Left cardiac atrium (tissue), 4 donors: ENCODE measurements at places on chromosomes 5 and 9. TPM values are rescaled to one million over a fixed set of nuclear protein-coding genes. Genes with fewer than 3 reads are reported as not detected.

The SLC6A19 gene
- total RNA-seq: not detected

The ADAMTS19 gene
- 2.4 TPM for total RNA-seq

The SGCD gene
- total RNA-seq: 58.5 TPM

The TRMT10B gene
- total RNA-seq: 5.7 TPM

The TLN1 gene
- total RNA-seq: 324 TPM

The TXNDC8 gene
- not detected for total RNA-seq

- DNase-seq: no peak
Observed at GRCh38 chr9:8924562-8924961, 1125.0 kb upstream of the DMAC1 start.

GRCh38 chr9:37251452-37251851 lies 131.1 kb downstream of the ZCCHC7 start:
- no peak for DNase-seq

DNA sequence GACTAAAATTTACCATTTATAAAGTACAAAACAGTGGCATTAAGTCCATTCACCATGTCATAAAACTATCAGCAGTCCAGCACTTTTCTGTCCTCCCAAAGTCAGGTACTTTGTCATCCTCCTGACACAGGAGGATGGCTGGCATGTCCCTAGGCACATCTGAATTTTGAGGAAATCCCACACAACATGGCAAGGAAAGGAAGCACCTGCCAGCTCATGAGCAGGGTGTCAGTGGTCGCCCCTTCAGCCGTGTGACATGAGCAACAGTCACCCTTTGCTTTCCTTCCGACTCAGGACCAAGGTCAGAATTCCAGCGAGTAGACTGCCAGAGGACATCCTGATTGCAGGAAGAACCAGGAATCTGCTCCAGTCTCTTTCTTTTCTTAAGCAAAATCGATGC lies 77.1 kb downstream of the PPARGC1B start:
- DNase-seq: no peak

- peak; percentile 91 for DNase-seq
Observed at GRCh38 chr9:134403682-134404301, 77.5 kb downstream of the RXRA start.

GRCh38 chr5:150347451-150347850 lies 10.0 kb upstream of the TCOF1 start:
- DNase-seq: no peak

- peak; percentile 95 for DNase-seq
Observed at GRCh38 chr9:35905912-35906679, at the start of gene HRCT1. HRCT1 (plus strand) TSS chr9:35906202; CDS start chr9:35906288, 86 bp downstream.

DNA sequence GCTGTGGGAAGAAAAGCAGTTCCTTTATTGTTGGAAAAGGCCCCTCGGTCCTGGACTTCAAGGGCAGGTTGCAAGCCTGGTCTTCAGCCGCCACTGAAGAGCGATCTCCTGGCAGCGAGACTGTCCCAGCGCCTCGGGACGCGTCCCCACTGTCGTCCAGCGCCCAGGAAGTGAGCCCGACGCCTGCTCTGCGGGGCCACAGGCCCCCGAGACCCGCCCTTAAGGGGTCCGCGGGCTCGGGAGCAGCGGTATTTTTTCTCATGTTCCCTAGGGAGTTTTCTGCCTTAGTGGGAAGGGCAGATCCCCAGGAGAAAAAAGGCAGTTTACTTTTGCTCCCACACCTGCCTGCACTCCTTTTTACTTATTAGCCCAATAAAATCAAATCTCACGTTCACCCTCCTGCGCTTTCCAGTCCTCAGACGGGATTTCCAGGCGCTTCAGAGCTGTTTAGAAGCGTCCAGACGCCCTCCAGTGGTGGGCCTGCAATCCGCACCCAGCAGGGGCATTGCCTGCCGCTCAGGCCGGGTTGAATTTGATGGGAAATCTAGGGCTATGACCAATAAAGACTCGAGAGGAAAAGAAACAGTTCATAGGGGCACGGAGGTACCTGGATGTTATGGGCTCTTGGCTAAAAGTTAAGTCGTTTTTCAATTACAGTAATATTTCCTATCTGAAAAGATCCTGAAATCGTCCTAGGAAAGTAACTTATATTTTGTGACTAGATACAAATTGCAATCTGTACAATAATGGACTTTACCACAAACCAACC lies 2.8 kb upstream of the EFNA5 start:
- peak; percentile 87 for DNase-seq

DNA sequence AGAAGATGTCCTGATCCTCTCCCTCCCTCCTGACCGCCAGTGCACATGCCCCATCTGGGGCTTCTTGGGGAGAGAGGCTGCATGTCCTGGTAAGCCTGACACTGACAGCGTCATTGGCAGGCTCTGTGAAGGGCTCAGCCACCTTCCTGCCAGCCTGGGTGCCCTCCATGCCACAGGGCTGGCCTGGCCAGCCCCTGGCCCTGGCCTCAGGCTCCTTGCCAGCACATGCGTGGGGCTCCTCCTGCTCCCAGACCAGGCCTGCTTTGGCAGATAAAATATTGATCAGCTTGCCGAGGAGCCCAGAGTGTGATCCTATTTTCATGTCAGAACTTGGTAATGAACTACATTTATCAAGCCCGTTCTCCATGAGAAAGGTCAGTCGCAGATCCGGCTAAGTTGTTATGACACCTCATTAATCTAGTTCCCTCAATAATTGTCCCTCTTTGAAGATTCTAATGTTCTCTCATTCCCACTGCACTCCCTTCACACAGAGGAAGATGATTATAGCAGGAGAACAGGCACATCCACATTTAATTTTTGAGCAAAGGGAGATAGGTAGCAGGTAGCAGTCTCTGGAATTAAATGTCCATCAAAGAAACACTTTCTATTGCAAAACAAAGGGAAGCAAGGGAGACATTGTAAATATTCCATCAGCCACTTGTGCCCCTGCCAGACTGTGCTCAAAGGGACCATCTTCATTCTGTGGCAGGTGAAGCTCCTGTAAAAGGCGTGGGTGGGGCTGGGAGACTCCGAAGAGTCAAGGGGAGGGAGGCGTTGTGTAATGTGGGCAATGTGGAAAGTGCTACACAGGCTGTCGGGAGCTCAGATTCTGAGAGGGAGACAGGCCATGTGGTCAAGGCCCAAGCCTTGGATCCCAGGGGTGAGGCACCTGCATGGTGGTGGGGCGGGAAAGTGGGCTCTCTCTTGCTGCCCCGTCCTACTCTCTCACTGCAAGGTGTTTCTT lies 272.0 kb downstream of the HSPA4 start:
- no peak for DNase-seq

GRCh38 chr5:134465816-134466240 lies 54.1 kb upstream of the CDKN2AIPNL start:
- peak; percentile 94 for DNase-seq

- DNase-seq: no peak
Observed at GRCh38 chr5:18686253-18686652, 1052.0 kb downstream of the TAF11L14 start.

GRCh38 chr5:73426034-73426433 lies 22.5 kb downstream of the FOXD1 start:
- DNase-seq: no peak

DNA sequence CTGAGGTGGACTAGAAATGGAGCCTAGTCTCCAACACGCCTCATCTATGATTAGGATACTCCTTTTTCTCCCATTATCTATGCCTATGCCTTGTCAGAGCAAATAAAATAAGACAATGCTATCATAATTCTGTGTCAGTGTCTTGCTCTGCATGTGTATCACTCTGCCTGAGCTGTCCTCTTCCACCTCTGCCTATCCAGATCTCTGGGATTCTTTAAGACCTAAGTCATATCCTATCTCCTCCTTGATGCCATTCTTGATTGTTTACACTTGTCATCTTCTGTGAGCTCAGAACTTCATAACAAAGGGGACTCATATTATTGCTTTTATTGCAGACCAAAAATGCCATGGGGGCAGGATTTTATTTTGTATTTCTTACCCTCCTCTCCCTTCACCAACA lies 351.2 kb upstream of the C9orf72 start:
- no peak for DNase-seq

DNA sequence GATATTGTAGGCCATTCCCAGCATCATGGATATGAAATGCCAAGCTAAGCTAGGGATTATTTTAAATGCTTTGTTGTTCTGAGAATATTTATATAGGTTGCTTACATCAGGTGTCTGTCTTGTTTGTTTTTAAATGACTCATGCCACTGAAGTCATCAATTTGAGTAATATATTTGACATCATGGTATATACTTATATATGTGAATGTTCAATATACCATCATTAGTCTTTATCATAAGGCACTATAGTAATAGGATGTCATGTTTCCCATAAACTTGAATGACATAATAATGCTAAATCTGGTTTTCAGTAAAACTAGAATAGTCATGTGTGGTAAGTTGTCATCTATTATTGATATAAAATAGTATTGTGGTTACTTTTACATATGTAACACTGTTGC lies 13.1 kb downstream of the C9orf85 start:
- no peak for DNase-seq

- DNase-seq: no peak
Observed at GRCh38 chr5:54495027-54495426, 22.5 kb upstream of the SNX18 start.

DNA sequence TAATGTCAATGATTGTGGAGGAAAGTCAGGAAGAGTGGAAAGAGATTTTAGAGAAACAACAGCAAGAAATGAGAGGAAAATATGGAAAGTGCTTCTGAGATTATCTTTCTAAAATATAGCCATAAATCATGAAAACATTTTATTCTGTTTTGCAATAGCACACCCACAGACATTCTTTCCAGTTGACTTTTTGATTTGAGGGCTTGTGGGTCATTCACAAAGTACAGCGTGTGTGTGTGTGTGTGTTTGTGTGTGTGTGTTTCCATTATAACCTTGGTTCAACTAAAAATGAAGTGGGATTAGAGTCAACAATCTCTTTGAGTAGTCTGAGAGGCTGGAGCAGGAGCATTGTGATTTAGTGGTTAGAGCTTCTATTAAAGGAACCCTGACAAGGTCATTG lies 116.6 kb upstream of the GAS1 start:
- no peak for DNase-seq

DNA sequence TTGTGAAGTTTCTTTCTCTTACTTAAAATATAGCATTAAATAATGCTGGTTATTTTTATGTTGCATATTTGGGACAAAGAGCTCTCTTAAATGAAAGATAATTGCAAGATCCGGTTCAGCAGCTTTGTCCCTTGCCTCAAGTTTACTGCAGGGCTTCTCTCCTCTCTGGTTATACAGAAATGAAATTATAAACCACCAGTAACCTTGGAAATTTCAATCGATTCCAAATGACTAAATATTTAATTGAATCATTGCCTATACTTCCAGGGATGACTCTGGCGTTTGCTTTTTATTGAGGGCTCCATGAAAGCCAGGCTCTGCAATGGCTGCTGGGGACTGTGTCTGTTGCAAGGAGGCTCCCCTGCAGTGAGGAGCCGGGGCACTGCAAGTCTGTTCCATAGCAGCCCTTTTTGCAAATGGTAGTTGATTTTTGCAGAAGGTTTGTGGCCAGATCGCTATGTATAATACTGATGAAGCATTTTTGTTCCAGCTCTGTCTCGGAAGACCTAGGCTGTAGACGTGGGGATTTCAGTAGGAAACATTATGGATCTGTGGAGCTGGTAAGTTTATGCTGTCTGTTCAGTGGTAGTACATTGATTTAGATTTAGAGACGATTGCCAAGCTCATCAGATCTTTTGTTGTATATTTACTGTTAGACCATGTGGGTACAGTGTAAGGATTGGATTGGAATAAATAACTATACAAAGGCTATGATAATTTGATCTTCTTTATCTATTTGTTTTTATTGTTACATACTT lies at the start of gene GARNL3:
GARNL3 (plus strand) TSS at position 313 of the 758 bp plus-strand sequence; CDS start at position 417, 104 bp downstream.
- DNase-seq: no peak

GRCh38 chr5:9898319-9898718 lies 268.2 kb upstream of the TAS2R1 start:
- DNase-seq: no peak

DNA sequence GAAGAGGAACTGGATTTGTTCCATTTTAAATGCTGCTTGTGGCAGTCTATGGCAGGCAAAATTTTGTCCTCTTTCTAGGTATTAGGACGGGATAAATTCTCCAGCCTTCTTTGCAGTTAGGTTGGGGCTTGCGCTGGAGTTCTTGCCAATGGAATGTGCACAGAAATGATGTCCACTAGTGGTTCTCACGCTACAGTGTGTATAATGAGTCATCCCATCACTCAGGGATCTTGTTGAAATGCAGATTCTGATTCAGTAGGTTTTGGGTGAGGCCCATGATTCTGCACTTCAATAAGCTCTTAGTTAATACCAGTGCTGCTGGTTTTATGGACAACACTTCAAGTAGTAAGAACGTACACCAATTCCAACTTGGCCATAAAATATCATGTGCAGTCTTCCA lies 317.6 kb upstream of the KLF4 start:
- DNase-seq: no peak

GRCh38 chr9:133955821-133956411 lies 36.2 kb downstream of the VAV2 start:
- peak; percentile 31 for DNase-seq

DNA sequence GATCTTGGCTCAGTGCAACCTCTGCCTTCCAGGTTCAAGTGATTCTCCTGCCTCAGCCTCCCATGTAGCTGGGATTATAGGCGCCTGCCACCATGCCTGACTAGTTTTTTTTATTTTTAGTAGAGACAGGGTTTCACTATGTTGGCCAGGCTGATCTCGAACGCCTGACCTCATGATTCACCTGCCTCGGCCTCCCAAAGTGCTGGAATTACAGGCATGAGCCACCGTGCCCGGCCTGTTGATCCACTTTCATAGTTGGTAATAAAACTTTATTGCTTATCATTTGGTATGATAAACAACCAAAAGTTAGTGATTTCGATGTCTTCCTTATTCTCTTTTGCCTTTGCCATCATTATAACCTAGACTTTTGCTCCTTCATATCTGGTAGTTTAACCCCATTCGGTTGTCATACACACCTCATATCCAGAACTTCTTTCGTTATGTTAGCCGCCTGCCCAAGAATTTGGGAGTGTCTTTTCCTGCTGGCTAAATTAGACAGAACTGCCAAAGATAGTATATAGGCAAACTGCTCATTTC lies 45.0 kb downstream of the UBE2R2 start:
- no peak for DNase-seq

DNA sequence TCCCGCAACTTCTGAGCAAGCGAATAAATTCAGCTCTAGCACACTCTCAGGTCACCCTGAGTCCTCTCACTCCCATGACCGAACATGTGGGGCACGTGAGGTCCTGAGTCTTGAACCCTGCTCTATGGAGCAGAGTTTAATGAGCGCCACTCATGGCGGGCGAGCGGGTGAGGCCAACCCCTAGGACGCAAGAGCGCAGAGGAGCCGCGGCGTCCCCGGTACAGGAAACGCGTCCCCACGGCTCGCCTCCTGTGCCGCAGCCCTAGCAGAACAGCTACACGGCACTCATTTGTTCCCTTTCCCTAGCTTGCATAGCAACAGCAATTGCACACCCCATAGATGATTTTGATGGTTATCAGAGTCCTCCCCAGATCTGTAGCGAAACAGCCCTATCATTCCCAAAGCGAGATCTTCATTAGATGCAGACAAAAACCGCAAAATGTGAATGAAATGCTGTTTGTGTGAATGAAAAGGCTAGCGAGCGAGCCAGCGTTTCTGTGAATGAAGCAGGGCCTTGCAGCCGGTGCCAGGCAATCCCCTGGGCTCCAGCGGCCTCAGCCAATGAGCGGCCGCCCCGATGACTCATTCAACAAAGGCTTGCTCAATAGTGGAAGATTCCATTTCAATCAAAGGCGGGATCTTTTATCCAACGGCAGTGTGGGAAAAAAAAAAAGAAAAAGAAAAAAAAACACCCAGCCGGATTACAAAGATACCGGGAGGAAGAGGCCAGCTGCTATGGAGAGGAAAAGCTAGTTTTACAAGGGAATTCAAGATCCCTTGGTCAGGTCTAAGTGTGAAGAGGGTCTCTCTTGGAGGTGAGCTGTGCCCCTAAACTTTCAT lies 1.5 kb upstream of the SHC3 start:
- peak; percentile 92 for DNase-seq

GRCh38 chr5:141492168-141492885 lies 3.4 kb downstream of the PCDHGC5 start:
- DNase-seq: no peak

GRCh38 chr5:124462751-124463150 lies 283.7 kb downstream of the ZNF608 start:
- DNase-seq: no peak
